ENCODE measurements at places on chromosomes 3 and 15. TPM values are rescaled to one million over a fixed set of nuclear protein-coding genes. Genes with fewer than 3 reads are reported as not detected.

TM6SF1 gene
- 3.7 TPM for polyA plus RNA-seq

DNA sequence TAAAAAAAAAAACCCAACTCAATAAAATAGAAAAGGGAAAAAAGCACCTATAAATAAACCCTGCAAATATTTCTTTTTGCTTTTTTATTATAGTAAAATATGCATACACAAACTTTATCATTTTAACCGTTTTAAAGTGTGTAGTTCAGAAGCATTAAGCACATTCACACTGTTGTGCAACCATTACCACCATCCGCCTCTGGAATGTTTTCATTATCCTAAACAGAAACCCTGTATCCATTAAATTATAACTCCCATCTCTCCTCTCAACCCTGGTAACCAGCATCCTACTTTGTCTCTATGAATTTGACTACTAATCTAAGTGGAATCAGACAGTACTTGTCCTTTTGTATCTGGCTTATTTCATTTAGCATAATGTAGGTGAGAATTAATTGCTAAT is 15.0 kb downstream of the CDCP1 start:
- no peaks in the 10 kb centered on the region for H3K36me3 ChIP-seq
- no peak overlapping the region for H3K27ac ChIP-seq
- H3K4me1 ChIP-seq, result no peaks in the 10 kb centered on the region

- no peaks in the 10 kb centered on the region for H3K27me3 ChIP-seq
- no peak overlapping the region for H3K27ac ChIP-seq
- DNase-seq, result no peak
- no peak overlapping the region for H3K4me3 ChIP-seq
Measured at GRCh38 chr3:63791974-63792373, 27.1 kb upstream of the C3orf49 start.

A4GNT gene
- polyA plus RNA-seq, result not detected

DNA sequence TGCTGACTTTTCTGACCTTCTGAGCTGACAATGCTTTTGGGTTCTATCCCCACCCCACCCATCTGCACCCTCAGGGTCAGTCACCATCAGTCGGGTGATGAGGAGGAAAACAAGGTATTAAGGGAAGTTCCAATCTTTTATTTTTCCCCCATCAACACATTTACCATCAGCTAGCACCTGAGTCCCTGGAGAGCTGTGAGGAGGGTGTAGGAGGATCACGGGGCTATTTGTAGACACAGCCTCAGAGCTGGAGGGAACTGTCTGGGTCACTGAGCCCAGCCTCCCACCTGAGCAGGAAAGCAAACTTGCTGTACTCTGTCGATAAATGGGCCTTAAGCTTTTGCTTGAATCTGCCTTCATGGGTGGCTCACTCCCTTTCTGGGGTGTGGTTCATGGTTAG is 24.8 kb upstream of the ZFAND6 start:
- H3K27me3 ChIP-seq, result no peaks in the 10 kb centered on the region
- H3K4me3 ChIP-seq, result no peak overlapping the region
- no peak overlapping the region for H3K27ac ChIP-seq
- H3K36me3 ChIP-seq, result no peaks in the 10 kb centered on the region
- no peak for DNase-seq
- no peaks in the 10 kb centered on the region for H3K4me1 ChIP-seq

DNA sequence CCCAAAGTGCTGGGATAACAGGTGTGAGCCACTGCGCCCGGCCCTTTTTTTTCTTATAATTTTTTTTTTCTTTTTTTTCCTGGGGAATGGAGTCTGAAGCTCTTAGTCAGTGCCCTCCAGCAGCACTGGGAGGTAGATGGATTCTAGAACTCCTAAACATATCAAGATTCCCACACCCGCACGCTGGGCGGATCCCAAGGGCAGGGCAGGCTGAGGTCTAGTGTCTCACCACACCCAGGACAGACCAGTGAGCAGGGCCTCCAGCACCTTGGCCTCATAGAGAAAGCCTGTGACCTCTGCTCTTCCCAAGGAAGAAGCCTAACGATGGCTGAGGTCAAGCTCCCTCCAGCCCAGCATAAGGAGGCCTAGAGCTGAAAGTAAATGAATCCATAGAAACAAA is 153.7 kb upstream of the MEF2A start:
- no peak for DNase-seq
- no peak overlapping the region for H3K27ac ChIP-seq
- no peaks in the 10 kb centered on the region for H3K36me3 ChIP-seq
- no peak overlapping the region for H3K4me3 ChIP-seq
- no peaks in the 10 kb centered on the region for H3K27me3 ChIP-seq
- peaks cover 21% of the 10 kb centered on the region for H3K4me1 ChIP-seq

- H3K27ac ChIP-seq, result no peak overlapping the region
- DNase-seq, result no peak
- H3K4me1 ChIP-seq, result no peaks in the 10 kb centered on the region
- H3K36me3 ChIP-seq, result no peaks in the 10 kb centered on the region
Measured at GRCh38 chr3:127886956-127887231, 28.1 kb upstream of the KBTBD12 start.

GRCh38 chr3:71532639-71533395 is 50.7 kb downstream of the FOXP1 start:
- H3K27me3 ChIP-seq, result no peaks in the 10 kb centered on the region
- DNase-seq, result no peak
- H3K4me3 ChIP-seq, result no peak overlapping the region
- no peaks in the 10 kb centered on the region for H3K4me1 ChIP-seq
- no peaks in the 10 kb centered on the region for H3K36me3 ChIP-seq
- peak overlapping the region; percentile 10 for H3K27ac ChIP-seq

GRCh38 chr15:31799319-31799714 is 231.0 kb upstream of the CHRNA7 start:
- no peaks in the 10 kb centered on the region for H3K27me3 ChIP-seq
- no peak overlapping the region for H3K27ac ChIP-seq
- no peaks in the 10 kb centered on the region for H3K36me3 ChIP-seq
- DNase-seq, result no peak
- no peaks in the 10 kb centered on the region for H3K4me1 ChIP-seq

All from sigmoid colon (tissue), 7 donors.